ENCODE measurements at places on chromosomes 2 and 18.

- peak; percentile 86 for DNase-seq
Measured at GRCh38 chr2:44233450-44234128, 41.7 kb upstream of the SLC3A1 start.

DNA sequence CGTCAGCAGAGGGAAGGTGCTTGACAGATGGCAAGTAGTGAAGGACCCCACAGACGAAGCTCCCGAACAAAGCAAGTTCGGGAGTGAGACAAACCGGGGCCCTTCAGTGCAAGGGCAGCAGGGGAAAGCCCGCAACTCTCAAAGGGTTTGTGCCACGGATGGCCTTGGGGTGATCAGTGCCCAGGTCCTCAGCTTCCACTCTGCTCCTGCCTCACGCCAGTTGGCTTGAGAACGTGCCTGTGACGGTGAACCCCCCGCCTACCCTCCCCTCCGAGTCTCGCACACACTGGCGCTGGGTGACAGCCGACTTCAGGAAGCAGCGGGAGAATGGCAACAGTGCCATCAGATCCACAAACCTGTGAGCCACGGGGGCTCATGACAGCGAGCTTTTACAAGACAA lies 56.8 kb upstream of the SALL3 start:
- DNase-seq = no peak

DNA sequence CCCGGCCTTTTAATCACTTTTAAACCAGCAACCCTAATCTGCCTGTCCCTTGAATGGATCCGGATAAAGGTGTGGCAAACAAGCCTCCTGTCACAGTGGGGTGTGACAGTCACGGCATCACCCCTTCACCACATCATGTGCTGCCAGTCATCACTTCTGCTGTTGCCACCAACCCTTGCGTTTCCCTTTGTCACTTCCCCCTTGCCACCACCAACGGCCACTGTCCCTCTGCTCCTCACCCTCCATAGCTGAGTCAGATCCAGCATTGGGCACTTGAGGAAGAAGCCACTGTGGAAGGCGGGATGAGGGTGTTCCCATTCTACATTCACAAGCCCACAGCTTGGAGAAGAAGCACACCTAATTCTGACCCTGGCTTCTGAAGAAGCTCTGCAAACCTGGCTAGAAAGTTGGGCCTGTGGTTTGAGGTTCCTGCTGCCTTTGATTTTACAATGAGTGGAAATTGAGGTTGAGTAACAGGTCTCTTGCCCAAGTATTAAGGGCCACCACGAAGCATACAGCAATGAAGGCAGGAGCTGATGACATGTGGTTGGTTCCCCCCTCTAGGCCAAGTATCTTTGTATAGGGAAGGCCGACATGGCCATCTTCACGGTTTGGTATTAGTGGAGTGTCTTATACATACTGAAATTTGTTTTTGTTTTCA lies 22.9 kb upstream of the DARS1 start:
- DNase-seq = no peak

GRCh38 chr2:145055651-145056050 lies 535.7 kb upstream of the ZEB2 start:
- DNase-seq = no peak

Measured in ELR (cell line).